Left forelimb (tissue), 1 donor: ENCODE measurements at places on chromosomes 7 and 10.

- DNase-seq: no peak
Measured at GRCh38 chr10:126262233-126262838, 125.9 kb downstream of the ADAM12 start.

- DNase-seq: no peak
Measured at GRCh38 chr10:98260350-98260749, 7.6 kb downstream of the LOXL4 start.

DNA sequence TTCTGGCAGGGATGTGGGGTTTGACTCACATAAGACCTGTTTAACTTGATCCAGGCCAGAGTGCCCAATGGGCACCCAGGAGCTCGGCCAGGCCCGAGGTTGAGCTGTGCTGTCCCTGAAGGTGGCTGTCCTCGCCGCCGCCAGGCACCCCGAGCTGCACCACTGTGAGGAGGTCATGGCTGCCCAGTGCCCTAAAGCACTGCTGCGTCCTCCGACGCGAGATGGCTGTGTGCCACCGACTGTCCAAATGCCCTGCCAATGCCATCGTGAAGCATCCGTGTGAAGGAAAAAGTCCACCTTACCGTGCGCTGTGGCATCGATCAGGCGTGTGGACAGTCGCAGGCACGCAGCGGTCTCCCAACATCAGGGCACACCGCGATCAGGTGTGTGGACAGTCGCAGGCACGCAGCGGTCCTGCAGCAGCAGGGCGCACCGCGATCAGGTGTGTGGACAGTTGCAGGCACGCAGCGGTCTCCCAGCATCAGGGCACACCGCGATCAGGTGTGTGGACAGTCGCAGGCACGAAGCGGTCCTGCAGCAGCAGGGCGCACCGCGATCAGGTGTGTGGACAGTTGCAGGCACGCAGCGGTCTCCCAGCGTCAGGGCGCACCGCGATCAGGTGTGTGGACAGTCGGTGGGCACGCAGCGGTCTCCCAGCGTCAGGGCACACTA lies 120.3 kb downstream of the VIPR2 start:
- DNase-seq: peak; percentile 38

- peak; percentile 34 for DNase-seq
Measured at GRCh38 chr10:86193841-86194240, 172.8 kb downstream of the GRID1 start.
